Central memory CD4-positive, alpha-beta T cell (primary cell): ENCODE measurements at places on chromosomes 7 and 10.

DNA sequence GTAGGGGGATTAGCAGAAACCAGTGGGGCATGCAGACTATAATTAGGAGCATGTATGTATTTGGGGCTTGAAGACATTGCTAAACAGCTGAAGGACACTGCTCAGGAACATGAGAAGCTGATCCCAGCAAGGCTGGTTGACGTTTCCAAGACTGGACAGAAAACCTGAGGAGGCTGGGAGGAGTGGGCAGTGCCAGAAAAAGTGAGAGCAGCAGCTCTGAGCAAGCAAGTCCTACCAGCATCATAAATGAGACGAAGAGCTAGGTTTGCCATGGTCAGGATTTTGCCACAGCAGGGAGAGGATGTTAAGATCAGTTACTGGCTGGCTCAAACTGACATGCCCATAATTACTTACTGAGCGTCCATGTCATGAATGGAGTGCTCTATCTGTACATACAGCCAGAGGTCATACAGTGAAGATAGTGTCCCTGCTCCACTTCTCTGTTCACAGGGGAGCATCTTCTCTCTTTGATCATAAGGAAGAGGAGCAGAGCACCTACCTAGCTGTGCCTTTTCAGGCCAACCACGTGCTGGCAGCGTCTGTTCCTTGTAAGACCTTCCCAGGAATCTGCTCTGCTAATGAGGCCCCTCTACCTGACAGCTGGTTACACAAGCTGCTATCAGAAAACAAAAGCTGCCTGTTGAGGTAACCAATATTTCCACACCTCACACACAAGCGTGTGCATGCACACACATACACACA is 44.7 kb downstream of the PDE1C start:
- no peak for DNase-seq

DNA sequence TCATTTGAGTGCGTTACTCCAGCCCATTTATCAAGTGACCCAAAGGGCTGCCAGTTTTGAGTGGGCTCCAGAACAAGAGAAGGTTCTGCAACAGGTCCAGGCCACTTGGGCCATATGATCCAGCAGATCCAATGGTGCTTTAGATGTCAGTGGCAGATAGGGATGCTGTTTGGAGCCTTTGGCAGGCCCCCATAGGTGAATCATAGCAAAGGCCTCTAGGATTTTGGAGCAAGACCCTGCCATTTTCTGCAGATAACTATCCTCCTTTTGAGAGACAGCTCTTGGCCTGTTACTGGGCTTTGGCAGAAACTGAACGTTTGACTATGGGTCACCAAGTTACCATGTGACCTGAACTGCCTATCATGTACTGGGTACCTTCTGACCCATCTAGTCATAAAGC is 358.8 kb upstream of the SEMA3C start:
- no peak for DNase-seq

DNA sequence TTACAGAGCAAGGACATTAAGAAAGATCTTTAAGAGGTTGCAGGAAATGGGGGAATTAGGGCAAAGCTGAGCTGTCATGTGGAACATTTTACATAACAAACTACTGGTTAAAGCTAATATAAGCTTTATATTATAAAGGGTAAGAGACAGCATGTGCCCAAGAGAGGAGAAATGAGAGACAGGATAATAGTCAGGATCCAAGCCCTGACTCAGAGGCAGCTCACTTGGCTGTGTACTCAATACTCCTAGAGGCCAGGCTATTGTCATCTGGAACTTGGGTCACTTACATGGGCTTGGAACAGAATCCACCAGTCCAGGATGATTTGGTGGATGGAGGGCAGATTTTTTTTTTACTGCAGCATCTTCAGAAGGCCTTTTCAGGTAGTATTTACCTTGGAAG is 418.6 kb upstream of the ZMIZ1 start:
- no peak for DNase-seq

GRCh38 chr7:2138146-2138765 is 94.5 kb downstream of the MAD1L1 start:
- peak; percentile 25 for DNase-seq

DNA sequence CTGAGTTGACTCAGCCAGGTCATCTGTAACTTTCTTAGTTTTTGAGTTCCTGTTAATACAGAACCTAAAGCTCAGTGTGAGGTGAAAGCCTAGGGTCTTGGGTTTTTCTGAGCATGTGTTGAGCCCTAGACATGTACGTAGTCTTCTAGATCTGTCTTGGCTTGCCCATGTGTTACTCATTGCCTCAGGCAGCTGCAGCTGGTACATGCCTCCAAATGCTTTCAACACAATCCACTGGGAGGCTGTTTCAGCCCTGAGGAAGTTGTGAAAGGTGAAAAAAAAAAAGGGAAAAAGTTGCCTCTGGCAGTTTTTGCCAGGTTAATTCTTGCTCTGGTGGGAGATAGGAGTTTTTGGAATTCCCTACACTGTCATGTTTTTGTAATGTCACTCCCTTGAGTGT is 134.6 kb downstream of the RNF216 start:
- no peak for DNase-seq

DNA sequence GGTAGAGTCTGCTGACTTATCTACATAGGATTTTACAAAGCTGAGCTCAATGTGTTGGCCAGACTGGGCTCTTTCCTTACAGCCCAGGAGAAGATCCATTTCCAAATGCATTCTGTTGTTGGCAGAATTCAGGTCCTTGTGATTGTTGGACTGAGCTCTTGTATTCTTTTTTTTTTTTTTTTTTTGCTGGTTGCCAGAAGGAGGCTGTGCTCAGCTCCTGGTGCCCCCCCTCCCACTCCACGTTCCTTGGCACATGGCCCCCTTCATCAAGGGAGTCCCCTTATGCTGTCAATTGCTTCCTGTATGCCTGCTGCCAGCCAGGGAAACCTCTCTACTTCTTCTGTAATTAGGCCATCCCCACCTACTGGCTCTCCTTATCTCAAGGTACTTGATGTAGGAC is 518.1 kb upstream of the AKR1E2 start:
- DNase-seq: no peak

- DNase-seq: no peak
Measured at GRCh38 chr7:43104874-43105520, 7.5 kb upstream of the HECW1 start.

DNA sequence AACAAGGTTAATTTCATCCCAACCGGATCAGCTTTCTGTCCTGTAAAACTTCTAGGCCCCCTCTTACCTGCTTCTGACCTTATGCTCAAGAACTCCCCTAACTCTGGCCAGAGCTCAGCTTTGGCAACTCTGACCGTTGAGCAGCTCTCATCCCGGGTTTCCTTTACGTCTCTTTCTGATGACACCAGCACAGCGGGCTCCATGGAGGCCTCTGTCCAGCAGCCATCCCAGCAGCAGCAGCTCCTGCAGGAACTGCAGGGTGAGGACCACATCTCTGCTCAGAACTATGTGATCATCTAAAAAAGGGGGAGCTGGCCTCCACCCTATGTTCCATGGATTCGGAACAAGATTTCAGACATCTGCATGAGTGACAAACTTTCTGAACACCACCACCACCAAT is 117.6 kb downstream of the GLCCI1 start:
- no peak for DNase-seq

GRCh38 chr7:41476460-41476803 is 226.5 kb downstream of the INHBA start:
- DNase-seq: no peak

GRCh38 chr7:136009488-136010079 is 32.4 kb upstream of the MTPN start:
- DNase-seq: peak; percentile 37

- DNase-seq: no peak
Measured at GRCh38 chr7:2140216-2141020, 92.3 kb downstream of the MAD1L1 start.

DNA sequence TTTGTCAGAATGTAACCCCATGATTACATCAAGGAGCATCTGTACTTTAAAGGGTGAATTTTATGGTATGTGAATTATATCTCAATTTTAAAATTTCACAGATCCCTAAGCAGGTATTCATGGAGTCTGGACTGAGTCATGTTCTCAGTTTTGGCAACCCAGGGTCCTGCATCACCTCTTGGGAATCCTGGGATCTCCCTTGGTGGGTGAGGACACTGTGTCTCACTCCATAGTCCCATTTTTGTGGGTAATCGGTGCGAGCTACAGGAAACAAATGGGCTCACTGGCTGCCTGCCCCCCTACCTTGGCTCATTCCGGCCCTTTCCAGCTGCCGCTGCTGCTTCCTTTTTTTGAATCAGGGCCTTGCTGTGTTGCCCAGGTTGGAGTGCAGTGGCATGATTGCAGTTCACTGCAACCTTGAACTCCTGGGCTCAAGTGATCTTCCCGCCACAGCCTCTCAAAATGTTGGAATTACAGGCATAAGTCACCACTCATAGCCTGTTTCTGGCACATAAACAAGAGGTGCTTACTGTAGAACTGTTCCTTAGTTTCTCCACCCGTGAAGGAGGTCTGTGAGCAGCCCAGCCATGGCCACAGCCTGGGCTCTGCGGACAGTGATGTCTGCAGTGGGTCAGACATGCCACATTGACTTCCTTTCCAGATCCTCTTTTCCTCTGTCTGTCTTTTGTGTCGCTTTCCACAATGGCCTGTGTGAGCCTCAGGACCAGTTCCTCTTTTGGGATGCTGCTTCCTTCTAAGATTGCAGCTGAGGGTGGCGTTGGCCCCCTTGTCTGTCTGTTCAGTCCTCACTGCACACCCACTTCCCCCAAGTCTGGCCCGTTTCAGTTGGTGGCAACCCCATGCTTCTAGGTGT is 14.5 kb downstream of the PALD1 start:
- DNase-seq: no peak

DNA sequence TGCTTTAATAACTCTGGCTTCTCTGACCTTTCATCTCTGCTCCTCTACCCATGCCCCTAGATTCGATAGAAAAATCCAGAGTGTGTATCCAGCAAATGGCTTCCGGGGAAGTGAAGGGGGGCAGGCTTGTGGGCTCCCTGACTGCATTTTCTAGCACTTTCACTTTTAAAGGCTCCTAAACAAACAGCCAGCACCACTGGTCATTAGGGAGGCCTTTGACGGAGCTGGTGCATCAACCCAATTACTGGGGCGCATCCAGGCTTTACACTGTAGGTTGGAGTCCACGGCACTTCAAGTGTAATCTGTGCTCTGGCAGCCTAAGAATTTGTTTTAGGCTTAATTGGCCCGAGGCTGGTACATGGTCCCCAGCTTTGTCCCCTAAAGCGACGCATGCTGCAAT is 291.9 kb downstream of the GFRA1 start:
- DNase-seq: no peak

DNA sequence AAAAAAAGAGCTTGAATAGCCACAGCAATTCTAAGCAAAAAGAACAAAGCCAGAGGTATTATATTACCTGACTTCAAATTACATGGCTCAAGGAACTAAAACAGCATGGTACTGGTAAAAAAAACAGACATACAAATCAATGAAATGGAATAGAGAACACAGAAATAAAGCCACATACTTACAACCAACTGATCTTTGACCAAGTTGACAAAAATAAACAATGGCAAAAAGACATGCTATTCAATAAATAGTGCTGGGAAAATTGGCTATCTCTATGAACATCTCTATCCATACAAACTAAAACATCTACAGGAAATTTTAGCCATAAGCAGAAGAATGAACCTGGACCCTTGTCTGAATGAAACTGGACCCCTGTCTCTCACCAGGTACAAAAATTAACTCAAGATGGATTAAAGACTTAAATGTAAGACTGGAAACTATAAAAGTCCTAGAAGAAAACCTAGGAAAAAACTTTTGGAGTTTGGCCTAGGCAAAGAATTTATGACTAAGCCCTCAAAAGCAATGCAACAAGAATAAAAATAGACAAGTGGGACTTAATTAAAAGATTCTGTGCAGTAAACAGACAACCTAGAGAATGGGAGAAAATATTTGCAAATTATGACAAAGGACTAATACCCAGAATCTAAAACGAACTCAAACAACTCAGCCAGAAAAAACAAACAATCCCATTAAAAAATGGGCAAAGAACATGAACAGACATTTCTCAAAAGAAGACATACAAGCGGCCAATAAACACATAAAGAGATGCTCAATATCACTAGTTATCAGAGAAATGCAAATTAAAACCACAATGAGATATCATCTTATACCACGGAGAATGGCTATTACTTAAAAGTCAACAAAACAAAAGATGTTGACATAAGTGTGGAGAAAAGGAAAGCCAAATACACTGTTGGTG is 72.8 kb upstream of the DDC start:
- DNase-seq: no peak

DNA sequence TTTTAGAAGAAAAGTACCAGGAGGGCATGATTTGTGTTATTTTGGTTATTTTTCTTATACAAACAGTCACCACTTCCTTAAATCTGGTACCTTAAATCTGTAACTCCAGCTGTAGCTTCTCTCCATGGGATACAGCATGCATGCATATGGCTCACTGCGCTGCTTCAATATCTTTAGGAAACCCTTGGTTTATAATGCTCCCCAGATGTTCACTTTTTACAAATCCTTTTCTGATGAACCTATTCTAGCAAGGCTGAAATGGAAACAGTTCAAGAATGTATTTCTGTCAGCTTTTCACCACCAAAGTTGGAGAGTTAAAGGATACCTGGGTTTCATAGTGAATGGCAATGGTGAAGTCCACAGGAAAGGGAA is 50.9 kb downstream of the LAMB4 start:
- DNase-seq: no peak

DNA sequence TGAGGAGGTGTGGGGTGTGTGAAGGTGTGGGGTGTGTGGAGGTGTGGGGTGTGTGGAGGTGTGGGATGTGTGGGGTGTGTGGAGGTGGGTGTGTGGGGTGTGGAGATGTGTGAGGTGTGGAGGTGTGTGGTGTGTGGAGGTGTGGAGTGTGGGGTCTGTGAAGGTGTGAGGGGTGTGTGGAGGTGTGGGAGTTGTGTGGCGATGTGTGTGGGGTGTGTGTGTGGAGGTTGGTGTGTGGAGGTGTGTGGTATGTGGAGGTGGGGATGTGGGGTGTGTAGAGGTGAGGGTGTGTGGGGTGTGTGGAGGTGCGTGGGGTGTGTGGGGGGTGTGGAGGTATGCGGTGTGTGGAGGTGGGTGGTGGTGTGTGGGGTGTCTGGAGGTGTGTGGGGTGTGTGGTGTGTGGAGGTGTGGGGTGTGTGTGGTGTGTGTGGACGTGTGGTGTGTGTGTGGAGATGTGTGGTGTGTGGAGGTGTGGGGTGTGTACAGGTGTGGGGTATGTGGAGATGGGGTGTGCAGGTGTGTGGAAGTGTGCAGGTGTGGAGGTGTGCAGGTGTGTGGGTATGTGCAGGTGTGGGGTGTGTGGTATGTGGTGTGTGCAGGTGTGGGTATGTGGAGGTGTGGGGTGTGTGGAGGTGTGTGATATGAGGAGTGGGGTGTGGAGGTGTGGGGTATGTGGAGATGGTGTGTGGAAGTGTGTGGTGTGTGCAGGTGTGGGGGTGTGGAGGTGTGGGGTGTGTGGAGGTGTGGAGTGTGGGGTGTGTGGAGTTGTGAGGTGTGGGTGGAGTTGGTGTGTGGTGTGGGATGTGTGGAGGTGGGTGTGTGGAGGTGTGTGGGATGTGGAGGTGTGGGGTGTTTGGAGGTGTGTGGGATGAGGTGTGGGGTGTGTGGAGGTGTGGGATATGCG is 34.5 kb downstream of the SPDYE17 start:
- no peak for DNase-seq

GRCh38 chr7:52726493-52726892 is 308.9 kb upstream of the POM121L12 start:
- DNase-seq: no peak

DNA sequence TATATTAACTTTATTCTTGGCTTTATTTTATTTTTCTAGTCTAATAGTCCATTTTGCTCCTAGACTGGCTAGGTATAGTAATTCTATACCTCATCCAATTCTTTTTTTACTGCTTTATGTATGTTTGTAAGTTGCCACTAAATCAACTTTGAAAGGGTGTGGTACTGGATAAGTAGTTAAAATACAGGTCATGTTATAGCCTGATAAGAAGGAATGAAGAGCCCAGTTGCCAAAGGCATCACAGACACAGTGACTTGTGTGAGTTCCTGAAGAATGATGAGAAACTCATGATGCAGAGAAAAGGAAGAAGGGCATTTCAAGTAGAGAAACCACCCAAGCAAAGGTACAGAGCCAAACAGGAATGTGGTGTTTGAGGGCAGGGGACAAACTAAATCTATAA is 27.3 kb downstream of the NAPEPLD start:
- DNase-seq: no peak
